ENCODE measurements at places on chromosomes 7 and 10.

GRCh38 chr10:86113983-86114382, 252.6 kb downstream of the GRID1 start:
- no peak for DNase-seq

GRCh38 chr7:92835261-92835850, 1.0 kb downstream of the CDK6 start:
- peak; percentile 43 for DNase-seq

GRCh38 chr10:89469517-89469916, 55.1 kb downstream of the IFIT5 start:
- no peak for DNase-seq

- no peak for DNase-seq
These were observed 115.2 kb downstream of the ZFAND4 start for GRCh38 chr10:45557275-45557905.

DNA sequence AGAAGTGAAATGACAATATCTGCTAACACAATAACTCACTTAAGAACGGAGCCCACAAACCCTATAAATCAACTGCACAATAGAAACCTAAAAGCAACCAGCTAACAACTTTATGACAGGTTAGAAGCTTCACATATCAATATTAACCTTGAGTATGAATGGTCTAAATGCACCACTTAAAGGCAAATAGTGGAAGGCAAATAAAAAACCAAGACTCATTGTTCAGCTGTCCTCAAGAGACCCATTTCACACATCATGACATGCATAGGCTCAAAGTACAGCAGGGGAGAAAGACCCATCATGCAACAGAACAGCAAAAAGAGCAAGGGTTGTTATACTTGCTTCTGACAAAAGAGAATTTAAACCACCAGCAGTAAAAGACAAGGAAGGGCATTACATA, 46.8 kb downstream of the CDC14C start:
- DNase-seq: no peak

DNA sequence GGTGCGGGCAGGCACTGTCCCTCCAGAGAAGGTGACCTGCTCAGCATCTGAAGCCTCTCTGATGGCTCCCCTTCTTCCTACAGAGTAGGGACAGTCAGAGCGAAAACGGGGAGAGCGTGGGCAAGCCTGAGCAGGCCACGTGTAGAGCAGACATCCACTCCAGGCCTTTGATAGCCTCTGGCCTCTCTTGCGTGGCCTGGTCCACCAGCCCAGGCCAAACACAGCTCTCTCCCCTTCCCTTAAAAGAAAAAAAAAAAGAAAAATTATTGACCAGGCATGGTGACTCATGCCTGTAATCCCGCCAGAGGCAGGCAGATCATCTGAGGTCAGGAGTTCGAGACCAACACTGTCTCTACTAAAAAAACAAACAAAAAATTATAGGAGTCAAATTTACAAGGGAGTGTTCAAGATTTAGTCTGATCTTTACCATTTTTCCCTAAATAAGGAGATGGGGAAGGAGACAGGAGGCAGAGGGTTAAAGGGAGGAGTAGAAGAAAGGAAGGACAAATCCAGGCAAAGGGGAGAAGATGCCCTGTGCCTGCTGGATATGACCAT, 84.8 kb downstream of the PLXNA4 start:
- DNase-seq: no peak

- DNase-seq: no peak
These were observed 50.8 kb upstream of the CREB5 start for GRCh38 chr7:28361551-28361950.

DNA sequence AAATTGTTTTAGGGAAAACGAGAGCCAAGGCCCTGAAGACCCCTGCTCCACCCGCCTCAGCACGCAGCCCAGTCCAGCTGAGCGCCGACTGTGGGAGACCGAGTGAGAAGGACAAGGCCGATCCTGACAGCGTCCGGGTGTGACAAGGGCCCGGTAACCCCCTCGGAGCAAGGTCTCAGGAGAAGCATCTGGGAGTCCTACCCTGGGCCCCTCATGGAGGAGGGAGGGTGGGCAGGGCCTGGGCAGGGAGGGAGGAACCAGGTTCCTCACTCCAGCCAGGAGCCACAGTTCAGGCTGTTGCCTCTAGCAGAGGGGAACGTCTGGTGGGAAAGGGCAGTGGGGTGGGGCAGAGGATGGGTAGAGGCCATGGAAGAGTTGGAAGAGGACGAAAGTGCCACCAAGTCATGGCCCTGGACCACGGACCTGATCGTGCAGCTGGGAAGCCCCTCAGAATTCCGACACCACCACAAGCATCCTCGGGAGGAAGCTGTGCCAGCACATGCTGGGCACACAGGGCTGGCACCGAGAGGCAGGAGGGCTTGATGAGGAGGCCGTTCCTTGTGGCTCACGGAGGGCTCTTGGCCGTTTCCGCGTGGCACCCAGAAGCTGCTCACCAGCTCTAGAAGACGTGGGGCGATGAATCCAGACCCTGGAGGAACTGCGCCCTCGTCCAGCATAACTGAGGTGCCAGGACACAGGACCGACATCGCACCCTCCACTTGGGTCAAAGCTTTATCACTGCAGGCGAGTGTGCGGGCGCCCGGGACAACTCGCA, 2.2 kb upstream of the KNDC1 start:
- DNase-seq: no peak

- peak; percentile 15 for DNase-seq
These were observed 535 bp downstream of the ASAH2B start for GRCh38 chr10:50740293-50740648.

DNA sequence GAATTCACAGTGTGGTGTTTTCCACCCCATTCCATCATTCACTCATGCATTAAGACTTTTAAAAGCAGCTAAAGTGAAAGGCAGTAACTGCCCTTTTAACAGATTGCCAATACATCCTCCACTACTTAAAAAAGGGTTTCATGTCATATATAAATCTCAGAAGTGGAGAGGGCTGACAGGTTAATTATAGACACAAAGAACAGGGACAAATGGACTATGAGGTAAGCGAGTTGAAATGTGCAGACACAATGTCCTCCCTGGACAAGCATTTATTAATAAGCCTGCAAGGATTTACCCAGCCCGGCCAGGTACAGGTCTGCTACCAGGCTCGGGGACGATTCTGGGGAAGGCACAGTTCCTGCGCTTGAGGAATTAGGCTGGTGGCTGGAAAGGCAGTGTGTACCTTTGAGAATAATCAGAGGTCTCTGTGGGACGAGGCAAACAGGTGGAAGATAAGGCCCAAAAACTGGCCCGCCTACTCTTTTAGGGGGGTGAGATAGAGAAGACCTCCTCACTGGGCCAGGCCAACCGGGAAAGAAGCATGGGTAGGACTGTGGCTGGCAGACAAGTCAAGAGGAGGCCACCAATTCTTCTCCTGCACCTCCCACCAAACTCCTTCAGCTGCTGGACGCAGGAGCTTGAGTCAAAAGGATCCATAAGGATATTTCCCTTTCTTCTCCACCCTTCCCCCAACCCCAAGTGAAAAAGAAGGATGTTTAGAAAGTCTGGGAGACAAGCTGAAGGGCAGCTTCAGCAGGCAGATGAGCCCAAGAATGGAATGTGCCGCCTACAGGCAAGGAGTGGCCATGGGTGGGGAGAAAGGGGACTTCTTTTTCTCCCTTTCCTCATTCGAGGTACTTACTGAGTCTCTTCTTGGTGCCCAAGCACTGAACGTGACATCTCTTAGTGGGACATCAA, 1.5 kb downstream of the PDLIM1 start:
- no peak for DNase-seq

DNA sequence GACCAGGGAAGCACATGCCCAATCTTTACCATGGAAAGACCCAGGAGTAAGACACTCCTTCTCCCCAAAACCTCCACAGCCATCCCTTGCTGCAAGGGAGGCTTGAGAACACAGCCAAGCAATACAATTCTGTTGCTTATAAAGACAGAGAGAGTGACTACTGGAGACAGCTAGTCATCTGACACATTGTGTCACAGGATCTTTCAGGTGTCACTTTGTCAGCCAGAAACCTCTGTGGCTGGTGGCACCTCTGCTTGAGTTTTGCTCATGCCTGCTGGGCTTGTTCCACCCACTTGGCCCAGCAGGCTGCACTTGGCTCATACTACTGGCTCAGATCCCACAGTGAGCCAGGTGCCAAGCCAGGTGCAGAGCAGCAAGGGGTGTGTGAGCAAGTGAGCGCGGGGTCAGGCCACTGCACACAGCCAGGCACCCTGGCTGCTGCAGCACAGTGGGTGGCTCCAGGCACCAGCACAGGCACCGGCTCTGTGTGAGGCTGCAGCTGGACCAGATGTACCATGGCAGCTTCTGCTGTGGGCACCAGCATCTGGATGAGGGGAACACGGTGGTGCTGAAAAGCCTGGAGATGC, 12.4 kb upstream of the PRLHR start:
- DNase-seq: no peak

DNA sequence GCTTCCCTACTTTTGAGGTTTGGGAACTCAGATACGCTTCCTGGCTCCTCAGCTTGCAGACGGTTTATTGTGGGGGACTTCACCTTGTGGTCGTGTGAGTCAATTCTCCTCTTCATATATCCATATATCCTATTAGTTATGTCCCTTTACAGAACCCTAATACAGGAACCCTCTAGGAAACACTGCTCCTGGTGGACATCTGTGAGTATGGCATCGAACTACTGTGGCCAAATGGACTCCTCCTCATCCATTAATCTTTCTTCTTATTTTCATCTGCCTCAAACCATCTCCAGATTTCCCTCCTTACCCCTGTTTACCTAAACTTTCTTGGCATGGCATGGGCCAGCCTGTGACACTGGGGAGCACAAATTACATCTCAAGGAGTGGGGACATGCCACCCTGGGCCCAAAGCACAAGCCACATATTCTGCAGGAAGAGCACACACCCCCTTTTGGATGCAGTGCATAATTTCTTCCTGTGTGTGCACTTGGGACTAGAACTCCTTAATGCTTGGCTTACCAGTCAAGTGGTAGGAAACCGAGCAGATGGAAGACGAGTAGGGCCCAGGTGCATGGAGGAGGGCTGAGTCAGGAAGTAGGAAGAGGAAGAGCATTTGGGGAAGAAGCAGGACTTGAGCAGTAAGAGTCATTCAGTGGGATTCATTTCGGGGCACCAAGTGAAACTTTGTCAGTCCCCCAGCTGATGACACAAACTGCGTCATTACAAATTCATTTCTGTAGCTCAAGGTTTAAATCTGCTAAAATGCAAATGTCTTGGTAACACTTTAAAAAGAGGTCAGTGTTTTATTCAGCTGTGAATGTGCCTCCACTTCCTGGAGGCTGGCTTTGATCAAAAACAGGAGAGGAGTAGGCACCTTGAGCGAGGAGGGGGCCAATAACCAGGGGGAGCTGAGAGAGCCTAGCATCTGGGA, 80.8 kb upstream of the PLXNA4 start:
- DNase-seq: no peak

GRCh38 chr10:7513936-7514335, 103.1 kb upstream of the SFMBT2 start:
- no peak for DNase-seq

DNA sequence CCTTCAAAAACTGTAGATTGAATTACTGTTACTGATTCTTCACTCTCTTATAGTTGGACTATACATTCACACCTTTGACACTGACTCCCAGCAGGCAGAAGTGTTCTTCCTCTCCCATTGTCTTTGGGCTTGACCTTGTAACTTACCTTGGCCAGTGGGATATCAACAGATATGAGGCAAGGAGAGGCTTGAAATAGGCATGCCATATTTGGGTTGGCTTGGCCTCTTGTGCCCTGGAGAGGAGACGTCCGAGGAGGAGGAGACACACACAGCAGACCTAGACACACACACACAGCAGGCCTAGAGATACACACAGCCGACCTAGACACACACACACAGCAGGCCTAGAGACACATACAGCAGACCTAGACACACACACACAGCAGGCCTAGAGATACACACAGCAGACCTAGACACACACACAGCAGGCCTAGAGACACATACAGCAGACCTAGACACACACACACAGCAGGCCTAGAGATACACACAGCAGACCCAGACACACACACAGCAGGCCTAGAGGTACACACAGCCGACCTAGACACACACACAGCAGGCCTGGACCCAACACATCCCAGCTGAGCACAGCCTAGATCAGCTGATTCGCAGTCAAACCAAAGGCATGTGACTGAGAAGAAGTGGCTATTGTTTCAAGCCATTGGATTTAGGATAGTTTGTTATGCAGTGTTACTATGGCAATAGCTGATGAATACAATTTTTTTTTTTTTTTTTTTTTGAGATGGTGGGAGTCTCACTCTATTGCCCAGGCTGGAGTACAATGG, 12.5 kb upstream of the GNA12 start:
- DNase-seq: no peak
